ENCODE measurements at places on chromosomes 1 and 21.

DNA sequence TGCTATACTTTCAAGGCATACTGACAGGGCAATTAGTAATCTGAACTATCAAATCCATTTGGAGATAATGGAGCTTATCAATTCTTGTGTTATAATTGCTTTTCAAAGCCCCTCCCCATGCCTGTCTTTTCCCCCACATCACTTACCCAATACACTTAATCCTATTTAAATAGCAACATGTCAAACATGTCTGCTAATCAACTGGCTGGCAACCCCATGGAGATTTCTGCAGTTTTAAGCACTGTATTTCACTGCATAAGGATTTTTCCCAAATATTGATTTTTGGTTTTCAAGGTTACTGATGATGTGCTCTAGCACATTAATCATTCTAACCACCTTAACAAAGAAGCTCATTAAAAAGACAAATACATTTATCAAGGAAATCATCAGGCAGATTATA, 800.3 kb downstream of the PLA2G4A start:
- DNase-seq, result no peak

GRCh38 chr1:188857526-188858087, 1620.1 kb downstream of the BRINP3 start:
- no peak for DNase-seq

- DNase-seq, result no peak
Measured at GRCh38 chr1:161351482-161351881, 16.2 kb downstream of the CFAP126 start.

DNA sequence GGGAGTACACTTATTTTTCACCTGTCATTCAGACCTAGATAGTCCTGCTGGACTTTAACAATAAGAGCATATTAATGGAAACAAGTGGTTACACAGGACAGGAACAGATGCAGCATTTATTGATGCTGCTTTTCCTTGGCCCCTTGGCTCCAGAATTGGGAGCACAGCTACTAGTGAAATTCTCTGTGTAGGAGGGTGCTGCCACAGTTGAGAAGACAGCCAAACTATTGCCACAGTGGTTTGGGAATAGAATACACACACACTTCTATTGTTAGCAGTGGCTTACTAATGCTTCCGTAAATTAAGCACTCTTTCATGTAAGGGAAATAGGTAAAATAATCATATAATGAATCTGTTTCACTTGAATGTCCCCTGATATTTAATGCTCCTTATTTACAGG, 105.3 kb upstream of the TENT5C start:
- DNase-seq, result no peak

GRCh38 chr1:43044572-43045361, 86.1 kb upstream of the SLC2A1 start:
- no peak for DNase-seq

DNA sequence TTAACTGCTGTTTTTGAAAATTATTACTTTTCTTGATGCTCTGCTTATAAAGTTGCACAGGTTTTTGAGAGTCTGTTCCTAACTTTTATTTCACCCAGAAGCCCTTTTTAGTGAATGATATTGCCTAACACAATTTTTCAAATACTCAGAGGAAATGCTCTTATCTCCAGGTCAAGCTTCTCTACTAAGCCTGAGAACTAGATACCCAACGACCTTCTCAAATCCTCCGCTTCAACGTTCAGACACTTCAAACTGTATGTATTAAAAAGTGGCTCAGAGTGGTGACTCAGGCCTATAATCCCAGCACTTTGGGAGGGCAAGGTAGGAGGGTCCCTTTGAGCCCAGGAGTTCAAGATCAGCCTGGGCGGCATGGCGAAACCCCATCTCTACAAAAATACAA, 88.5 kb downstream of the ASH1L start:
- DNase-seq, result no peak

GRCh38 chr1:158793604-158794003, 12.6 kb upstream of the OR6N2 start:
- DNase-seq, result peak; percentile 19

- peak; percentile 72 for DNase-seq
Measured at GRCh38 chr21:35048706-35049617, at the start of gene RUNX1. TSS of gene RUNX1 (minus strand) at chr21:35049302.

DNA sequence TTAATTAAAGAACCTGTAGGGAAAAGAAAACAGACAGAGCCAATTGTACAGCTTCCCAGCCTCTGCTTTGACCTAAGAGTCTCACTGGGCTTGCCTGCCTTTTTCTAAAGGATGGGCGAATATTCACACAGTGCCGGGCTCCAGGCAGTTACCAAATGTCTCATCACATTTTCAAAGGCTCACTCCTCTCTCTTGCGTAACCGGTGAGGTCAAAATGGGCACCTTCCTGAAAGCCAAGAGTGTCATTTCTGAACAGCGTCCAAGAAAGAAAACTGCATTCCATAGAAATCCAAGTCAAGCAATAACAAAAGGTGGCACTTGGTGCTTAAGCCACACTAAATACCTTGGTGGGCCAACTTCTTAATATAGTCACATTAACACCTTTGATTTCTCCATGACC, 710 bp upstream of the PALMD start:
- no peak for DNase-seq

- no peak for DNase-seq
Measured at GRCh38 chr1:15742339-15742801, at the start of gene TMEM82. TSS of gene TMEM82 (plus strand) at chr1:15742499. CDS start at chr1:15742560, 61 bp downstream.

- no peak for DNase-seq
Measured at GRCh38 chr1:244077473-244078220, 26.6 kb downstream of the ZBTB18 start.

- DNase-seq, result no peak
Measured at GRCh38 chr1:86018283-86018923, 138.2 kb downstream of the COL24A1 start.

GRCh38 chr1:25482211-25482610, 51.5 kb downstream of the MACO1 start:
- DNase-seq, result no peak

GRCh38 chr1:183925947-183926346, 111.6 kb downstream of the COLGALT2 start:
- no peak for DNase-seq

GRCh38 chr1:61124078-61124477, 41.7 kb downstream of the NFIA start:
- DNase-seq, result no peak

DNA sequence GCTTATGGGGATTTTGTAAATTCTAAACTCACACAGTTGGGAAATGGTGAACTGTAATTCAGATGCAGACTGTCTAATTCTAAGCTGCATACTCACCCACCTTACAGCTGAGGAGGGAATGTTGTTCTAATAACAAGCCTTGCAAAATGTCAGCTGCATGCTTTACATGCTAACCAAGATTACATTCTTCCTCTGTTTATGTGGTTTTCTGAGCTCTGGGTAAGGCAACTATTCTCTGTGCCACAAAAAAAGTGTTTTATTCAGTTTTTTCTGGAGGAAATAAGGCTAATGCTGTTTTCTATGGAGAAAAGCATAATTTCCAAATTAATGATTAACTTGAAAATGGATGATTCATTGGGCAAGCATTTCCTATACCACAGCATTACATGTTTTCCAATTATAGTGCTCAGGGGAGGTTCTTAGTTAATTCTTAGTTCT, 64.9 kb downstream of the RGS13 start:
- DNase-seq, result no peak

DNA sequence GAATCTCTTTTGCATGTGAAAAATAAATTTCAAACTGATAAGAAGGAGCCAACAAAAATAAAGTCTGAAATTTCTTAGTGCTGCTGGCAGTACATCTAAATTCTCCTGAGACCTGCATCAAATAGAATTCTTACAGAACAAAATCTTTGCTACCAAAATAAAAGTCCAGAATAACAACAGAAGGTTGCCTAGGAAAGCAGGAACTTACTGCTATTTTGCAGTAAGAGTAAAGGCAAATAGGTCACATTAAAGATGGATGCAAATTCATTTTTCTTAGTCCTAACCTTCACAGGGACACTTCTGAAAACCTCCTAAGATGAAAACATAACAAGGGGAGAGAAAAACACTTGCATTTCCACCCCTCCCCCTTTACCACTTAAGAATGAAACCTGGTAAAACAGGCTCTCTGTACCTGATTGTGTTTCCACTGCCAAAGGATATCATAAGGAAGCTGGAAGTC, 59.0 kb downstream of the RUSC1 start:
- no peak for DNase-seq
